ENCODE measurements at places on chromosomes 1 and 21.

DNA sequence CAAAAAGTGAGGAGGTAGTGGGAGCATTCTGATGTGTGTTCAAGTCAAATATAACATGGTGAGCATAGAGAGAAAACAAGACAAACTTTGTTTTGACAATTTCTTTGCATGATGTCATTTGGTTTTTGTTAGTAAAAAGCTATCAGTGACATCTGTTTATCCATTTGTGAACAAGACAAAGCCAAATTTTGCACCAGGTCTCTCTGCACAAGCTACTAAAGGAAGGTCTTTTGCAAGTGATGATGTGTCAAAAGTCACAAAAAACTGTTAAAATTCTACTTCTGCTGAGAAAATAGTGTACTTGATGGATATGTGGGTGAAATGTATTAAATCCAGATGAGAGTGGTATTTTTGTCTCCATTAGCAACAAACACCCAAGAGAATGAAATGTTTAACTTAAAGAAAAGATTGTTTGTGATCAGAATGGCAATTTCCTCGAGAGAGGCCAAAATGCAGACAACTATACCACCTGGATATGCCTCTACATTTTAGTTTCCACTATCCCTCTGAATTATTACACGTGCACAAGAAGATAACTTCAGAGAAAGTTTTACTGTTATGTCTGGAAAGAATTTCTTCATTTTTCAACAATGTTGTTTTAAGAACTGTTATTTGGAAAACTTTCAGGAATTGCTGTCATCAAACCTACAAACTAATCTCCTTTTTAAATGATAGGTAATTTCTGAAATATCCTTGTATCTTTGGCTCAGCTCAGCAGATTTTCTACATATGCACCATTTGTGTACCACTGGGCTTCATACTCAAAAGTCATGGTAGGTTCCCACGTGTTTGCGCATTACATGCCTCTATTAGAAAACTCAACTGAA is 807.4 kb upstream of the ADGRL2 start:
- DNase-seq, result no peak

GRCh38 chr1:16162163-16162822 is 6.4 kb upstream of the EPHA2 start:
- no peak for DNase-seq

GRCh38 chr1:37452416-37452815 is 22.0 kb upstream of the ZC3H12A start:
- DNase-seq, result no peak

GRCh38 chr1:11373895-11374747 is 101.1 kb downstream of the UBIAD1 start:
- DNase-seq, result no peak

DNA sequence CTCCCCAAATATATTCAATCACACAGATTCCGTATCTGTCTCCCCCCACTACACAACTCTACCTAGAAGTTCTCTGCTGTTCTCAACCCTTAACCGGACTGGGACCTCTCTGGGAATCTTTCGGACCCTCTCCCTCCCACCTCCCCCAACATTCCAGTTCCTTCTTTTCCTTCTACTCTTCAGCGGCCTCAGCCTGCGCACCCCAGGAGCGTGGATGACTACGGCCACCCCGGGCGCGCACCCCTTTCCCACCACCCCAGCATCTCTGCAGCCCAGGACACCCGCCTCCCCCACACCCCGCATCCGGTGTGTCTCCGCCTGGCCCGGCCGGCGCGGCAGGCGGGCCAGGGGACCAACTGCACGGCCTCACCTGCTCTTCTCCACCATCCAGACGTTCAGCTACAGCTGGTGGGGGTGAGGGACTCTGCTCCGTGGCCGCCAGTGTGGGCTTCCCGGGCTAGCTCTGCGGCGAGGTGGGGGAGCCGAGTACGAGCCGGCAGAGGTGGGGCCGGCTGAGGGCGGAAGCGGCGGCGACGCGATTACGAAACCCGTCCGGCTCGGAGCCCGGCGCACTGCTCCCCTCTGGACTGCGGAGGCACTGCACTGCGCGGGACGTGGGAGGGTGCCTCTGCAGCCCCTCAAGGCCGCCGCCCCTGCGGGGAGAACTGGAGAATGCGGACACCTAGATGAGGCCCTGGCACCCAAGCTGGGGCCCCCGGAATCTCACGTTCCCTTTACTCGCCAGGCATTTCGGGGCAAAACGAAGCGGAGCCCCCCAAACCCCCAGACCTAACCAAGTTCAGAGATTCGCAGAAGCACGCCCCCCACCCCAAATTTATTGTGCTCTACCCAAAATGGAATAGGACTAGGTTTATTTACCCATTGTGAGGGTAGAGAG is at the start of gene CDC42SE1:
CDC42SE1 (minus strand) TSS at position 514 of the 898 bp plus-strand sequence. CDS start 3,892 bp downstream, outside the sequence.
- peak; percentile 78 for DNase-seq

GRCh38 chr1:78500529-78500928 is 9.8 kb downstream of the PTGFR start:
- no peak for DNase-seq

DNA sequence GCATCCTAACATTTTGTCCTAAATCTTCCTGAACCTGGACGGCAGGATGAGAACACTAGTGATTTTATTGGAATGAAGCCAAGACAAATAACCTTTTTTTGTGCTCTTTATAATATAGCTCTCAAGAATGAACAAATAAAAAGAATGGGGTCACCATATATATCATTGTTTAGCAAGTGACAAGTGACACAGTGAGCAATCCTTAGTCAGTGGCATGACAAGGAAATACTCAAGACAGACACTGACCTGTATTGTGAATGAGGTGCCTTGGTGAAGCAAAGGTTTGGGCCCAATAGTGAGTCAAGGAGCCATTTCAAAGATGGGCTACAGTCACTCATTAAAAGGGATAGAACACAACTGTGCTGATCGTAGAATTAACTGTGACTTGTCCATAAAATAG is 35.7 kb downstream of the PTGFR start:
- no peak for DNase-seq

- no peak for DNase-seq
Measured at GRCh38 chr1:248618878-248619277, 16.0 kb downstream of the OR2T11 start.

GRCh38 chr1:44047131-44047530 is 15.9 kb upstream of the SLC6A9 start:
- DNase-seq, result no peak

Data from bone marrow (tissue), 2 donors.